Stimulated activated CD4-positive, alpha-beta T cell treated with anti-CD3 and anti-CD28 coated beads, Interleukin-1b, Interleukin-23, amount 100 ng/mL, for 1 hour (primary cell): ENCODE measurements at places on chromosomes 4 and X.

- DNase-seq, result no peak
Measured at GRCh38 chrX:37380924-37381323, 31.8 kb downstream of the PRRG1 start.

GRCh38 chr4:174579421-174579820 lies 57.1 kb upstream of the HPGD start:
- no peak for DNase-seq

GRCh38 chrX:37509349-37509748 lies 62.1 kb upstream of the LANCL3 start:
- no peak for DNase-seq

- DNase-seq, result no peak
Measured at GRCh38 chr4:164572877-164573279, 181.1 kb upstream of the SMIM31 start.

DNA sequence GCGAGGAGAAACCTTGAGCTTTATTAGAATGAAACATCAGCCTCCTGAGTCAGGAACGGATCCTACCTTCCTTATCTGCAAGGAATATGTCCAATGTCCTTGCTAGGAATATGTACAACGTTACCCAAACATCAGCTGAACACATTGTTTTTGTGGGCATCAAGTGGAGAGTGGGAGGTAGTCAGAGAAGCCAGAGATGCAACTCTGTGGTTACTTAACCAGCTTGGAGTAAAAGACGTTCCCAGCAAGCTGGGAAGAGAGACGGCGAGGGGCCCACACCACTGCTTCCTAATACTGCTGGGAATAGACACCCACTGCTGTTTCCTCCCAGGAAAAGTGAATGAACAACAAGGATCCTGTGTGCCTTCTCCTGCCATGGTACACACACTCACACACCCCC lies 74.4 kb upstream of the PLAC1 start:
- no peak for DNase-seq

- no peak for DNase-seq
Measured at GRCh38 chrX:13051529-13052172, 7.2 kb upstream of the FAM9C start.

DNA sequence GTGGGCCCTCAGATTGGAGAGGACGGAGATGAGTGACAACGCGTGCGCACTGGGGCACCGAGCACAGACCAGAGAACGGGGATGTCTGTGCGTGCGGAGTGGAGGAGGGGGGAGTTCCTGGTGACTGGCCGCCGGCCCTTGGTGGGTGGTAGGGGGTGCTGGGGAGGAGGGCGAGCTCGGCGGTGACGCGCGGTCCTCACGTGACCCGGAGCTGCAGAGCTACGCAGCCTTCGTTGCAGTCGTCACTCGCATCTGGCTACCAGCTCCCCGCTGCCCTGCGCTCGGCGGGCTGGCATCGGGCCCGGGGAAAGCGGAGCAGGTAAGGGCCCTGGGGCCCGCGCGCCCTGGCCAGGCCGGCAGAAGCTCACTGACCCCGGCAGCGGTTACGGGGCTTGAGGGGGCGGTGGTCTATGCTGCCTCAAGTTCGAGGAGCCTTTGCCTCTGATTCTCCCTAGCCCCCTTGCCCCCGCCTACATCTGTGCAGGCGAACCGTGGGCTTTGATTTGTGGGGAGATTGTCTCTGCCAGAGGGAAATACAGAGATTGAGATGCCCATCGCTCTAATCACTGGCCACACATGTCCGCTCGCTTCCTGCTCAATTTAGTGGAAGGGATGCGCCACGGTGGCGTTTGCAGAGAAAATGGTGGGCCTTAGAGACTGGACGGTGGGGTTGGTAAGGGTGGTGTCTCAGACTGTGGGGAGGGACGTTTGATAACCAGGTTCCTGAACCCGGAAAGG lies at the start of gene ARMCX4:
Gene ARMCX4, plus strand, starts transcription at position 245 of the 738 bp plus-strand sequence. CDS start 3,134 bp downstream, outside the sequence.
- DNase-seq, result peak; percentile 26

- DNase-seq, result no peak
Measured at GRCh38 chrX:22155126-22155525, 117.6 kb upstream of the CBLL2 start.

GRCh38 chrX:53317365-53318069 lies 36.1 kb upstream of the IQSEC2 start:
- DNase-seq, result peak; percentile 21

GRCh38 chr4:137432446-137433311 lies 99.6 kb downstream of the PCDH18 start:
- DNase-seq, result no peak

DNA sequence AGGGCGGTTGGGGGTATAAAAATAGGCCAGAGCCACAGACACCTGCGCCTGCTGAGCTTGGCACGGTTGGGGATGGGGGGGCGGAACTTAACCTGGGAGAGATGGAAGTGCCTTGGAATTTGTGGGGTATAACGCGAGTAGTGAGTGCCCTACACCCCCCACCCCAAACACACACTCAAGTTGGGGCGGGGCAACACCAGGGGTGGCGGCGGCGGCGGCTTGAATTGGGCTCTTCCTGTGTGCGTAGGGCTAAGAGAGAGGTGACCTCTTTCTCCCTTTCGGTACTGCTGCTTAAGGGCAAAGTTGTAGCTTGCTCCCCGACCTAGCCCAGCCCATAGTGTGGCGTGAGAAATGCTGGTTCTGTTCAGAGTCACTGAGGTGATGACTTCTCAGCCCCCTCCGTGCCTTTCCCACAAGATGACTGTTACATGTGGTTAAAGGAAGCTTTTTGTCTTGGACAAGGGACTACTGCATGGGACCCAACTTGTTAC lies 839 bp downstream of the STK26 start:
- DNase-seq, result no peak

DNA sequence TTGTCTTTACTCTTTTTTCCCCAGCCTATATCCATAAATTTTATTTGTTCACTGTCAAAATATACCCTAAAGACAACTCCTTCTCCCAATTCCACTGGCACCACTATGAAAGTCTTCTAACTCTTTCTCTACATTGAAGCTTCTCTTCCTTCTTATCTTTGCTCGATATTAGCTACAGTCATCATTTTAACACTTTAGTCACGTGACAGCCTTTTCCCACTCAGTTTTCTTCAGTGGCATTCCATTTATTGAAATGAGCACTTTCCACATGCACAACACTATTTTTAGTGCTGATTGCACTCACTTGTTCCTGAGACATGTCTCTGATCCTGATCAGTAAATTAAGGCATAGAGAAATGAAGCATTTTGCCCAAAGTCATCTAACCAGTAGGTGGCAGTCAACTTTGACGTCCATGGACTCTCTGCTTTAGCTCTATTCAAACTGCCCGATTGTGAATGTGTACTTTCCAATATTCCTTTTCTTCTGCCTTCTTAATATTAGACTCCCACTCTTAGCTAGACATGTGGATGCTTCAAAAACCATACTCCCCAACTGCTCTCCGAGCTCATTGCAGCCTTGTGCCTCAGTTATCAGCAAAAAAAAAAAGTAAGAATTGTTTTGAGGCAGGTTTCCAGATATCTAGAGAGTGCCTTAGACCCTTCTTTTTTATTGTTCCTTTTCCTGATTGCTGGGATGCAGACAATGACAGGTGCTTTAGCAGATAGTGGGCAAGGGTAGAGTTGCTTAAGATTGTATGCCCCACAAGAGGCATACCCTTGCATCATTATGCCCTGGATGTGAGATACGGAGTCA lies 394.4 kb upstream of the ADGRL3 start:
- no peak for DNase-seq

- DNase-seq, result no peak
Measured at GRCh38 chr4:1177274-1178141, 5.1 kb upstream of the SPON2 start.

DNA sequence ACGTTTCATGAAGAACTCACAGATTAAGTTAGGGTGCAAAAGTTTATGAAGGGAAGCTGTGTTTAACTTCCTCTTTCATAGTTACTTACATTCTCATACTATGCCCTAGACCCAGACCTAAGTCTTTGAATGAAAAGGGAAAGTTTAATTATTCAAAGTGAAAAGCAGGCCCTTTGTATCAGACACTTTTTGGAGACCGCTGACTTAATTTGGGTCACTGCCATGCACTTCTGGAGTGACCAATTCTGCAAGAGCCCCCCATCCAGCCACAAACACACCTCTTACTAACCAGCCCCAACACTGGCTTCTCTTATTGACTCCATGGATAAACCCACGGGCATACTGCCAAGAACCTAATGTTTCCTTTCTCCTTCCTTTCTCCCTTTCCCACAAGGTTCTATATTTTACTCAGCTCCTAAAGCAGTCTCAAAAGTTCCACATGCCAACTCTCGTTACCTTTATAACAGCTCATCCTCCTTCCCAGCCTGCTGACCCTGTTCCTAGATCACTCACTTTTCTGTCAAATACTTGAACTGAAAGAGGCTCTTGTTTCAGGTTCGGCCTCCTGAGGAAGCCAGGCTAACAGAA lies 34.5 kb downstream of the ABCE1 start:
- DNase-seq, result no peak

- DNase-seq, result no peak
Measured at GRCh38 chr4:52659722-52660261, 691 bp upstream of the USP46 start.

GRCh38 chrX:130746709-130747342 lies 156.2 kb downstream of the ENOX2 start:
- no peak for DNase-seq

GRCh38 chr4:6538575-6538974 lies 36.4 kb upstream of the MAN2B2 start:
- no peak for DNase-seq
